ENCODE measurements at places on chromosomes 16 and 17.
A peak's percentile ranks its signal among the peaks of the same experiment; 100 is the strongest.

DNA sequence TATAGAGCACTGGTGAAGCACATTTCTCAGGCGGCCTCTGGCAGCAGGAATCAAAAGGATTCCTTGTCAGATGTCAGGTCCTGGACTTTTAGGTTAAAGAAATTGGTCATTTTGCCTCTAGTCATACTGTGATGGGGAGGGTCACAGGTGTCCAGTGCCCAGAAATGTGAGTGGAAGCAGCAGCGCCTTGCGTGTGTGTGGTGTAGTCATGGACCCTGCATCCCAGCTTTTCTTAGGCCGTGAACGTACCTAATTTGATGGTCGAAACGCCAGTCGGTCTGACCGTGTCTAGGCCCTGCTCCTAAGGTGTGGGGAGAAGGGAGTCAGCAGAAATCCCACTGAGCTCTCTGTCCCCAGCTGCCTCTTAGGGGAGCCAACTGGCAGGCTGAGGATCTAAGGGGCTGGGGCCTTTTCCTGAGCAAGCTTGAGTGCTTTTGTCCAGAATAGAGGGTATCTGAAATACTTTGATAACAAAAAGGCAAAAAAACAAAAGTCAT lies 32.0 kb downstream of the POLR3E start:
- DNase-seq = no peak

DNA sequence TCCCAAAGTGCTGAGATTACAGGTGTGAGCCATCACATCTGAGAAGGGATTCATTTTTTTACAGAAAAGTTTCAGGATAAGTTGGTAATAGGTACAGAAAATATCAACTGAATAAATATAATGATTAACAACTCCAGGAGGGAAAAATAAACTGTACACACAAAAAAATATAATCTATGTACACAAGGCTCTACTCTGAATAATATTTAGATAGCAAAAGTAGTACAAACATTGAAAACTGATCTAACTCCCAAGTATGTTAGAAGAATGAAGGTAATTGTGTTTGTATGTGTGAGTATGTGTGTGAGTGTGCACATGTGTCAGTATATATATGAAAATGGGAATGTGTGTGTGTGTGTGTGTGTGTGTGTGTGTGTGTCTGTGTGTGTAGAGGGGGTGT lies 20.4 kb downstream of the TUBD1 start:
- DNase-seq = no peak

GRCh38 chr17:45241328-45242028 lies 19.8 kb downstream of the FMNL1 start:
- peak; percentile 44 for DNase-seq

DNA sequence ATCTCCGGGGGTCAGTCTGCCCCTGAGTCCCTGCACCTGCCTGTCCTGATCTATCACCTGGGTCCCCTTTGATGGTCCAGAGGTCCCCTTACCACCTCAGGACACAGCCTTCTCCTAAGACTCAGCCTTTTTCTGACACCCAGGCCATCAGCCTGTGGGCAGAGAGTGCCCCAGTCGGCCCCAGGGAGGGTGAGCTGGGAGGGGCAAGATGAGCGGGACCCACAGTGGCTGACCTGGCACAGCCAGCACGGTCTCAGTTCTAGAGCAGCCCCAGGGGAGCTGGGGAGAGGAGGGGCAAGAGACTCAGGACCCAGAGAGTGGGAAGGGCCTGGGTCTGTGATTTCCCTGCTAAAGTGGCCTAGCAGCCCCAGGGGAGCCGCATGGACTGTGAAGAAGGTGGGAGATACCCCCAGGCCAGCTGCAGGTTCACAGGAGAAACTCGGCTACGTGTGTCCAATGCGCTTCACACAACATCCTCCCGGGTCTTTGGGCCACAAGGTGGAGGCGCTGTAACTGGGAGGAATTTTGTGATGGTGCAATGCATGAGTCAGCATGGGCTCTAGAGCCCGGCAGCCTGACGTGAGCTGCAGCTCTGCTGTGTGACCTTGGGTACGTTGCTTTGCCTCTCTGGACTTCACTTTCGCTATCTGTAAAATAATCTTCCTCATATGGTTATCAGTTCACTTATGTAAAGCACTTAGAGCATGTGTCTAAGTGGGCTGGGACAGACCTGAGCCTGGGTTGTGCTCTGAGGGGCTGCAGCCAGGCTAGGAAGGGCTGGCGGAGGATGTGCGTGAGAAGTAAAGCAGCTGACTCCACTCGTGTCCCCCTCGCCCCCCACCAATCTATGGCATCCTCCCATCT lies 67.2 kb upstream of the LHX1 start:
- no peak for DNase-seq

DNA sequence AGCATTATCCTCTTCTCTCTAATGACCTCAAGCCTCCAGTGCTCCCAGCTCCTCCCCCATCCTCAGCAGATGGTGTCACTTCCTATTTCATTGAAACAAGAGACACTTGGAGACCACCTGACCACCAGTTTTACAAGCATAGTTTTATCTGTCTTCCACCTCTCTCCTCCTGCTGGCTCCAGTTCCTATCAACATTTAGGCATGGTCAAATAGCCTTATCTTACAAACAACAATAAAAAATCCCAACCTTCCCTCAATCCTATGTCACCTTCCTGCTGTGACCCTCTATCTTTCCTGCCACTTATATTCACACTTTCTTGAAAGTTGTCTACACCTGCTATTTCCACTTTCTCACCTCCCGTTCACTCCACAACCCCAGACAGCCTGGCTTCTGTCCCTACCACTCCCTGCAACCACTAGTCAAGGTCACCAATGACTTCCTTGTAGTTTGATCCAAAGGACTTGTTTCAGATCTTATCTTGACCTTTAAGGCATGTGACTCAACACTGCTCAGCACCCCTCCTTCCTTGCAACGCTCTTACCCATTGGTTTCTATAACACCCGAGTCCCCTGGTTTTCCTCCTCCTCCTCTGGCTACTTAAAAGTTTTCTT lies 4.3 kb upstream of the NTN1 start:
- no peak for DNase-seq

DNA sequence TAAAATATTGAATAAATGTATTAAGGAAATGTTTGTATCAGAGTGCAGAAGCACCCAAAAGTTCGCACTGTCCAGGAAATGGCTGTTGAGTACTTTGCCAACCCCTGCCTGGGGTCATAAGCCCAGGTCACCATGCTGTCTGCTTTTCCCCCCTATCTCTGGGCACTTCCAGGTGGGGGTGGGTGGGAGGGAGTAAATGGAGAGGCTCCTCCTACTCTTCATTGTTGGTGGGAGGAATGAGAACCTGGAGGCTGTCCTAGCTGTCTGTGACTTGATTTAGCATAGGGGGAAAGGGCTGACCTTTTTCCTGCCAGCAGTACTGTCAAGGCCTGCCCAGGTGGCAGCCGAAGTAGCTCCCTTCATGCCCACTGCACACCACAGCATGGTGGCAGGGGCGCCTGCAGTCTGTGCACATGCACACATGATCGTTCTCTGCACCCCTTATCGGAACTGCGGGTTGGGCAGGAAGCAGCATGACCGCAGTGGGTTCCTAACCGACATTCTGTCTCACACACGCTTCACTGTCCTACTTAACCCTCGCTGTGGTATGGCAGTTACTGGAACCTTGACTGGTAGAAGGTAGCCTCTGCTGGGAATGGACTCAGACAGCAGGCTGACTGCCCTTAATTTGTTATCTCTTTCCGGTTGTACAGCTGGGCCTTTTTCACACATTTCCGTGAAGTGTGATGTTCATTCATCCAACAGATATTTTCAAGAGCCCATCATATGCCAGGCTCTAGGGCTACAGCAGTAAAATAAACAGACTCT lies 41.5 kb downstream of the LDHD start:
- DNase-seq = no peak

GRCh38 chr16:12681653-12682052 lies 122.0 kb downstream of the CPPED1 start:
- no peak for DNase-seq

- DNase-seq = no peak
Observed at GRCh38 chr17:39607851-39608130, at the start of gene NEUROD2. TSS of gene NEUROD2 (minus strand) at chr17:39607920. CDS start at chr17:39606599, 1,321 bp downstream.

DNA sequence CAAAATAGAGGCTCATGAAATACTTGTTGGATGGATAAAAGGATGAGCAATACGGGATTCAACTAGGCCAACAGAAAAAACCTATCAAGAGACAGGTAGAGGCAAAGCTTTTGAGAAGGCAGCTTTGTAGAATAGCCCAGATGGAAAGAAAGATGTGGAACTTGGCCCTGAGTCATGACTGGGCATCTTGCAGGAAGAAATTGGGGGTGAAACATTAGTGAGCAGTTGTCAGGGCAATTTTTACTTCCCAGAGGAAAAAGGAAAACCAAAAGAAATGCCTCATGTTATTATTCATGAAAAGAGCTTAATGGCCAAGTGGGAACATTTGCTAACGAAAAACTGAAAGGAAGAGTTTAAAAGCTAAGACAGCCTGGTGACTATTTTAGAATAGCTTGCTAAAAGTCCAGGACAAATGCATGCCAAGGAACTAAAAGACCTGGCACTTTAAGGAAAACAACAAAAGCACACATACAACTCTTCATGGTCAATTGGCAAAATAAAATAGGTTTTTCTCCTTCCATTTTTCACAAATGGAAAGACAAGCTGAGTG lies 180.1 kb downstream of the HS3ST3A1 start:
- no peak for DNase-seq

DNA sequence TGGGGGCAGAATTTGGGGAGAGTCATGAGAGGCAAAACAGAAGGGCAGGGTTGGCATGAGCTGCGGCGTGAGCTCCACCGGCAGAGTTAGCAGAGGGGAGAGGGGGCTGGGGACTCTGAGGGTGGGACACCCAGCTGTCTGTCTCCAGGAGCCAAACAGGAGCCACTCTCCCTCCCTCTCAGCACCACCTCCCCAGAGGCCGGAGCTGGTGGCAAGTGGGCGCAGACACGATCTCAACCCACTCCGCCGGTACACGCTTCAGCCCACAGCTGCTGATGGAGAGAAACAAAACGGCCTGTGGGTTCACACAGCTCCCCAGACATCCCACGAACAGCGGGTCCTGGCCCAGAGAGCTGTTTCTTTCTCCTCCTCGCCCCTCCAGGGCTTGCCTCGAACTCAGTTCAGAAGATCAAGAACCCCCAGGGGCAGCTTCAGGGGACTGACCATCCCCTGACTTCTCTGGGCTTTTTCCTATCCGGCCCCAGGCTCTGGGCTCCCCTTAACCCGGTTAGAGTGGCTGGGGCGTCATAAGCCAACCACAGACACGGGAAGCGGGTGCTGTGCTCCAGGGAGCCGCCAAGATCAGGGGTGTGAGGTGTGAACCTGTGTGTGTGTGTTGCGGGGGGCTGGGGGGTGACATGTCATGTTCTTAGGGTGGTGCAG lies 7.6 kb downstream of the RHBDF2 start:
- DNase-seq = no peak

GRCh38 chr16:11183035-11183812 lies 72.8 kb downstream of the SOCS1 start:
- DNase-seq = no peak

- no peak for DNase-seq
Observed at GRCh38 chr17:79562931-79563210, 48.0 kb downstream of the RBFOX3 start.

GRCh38 chr16:57115168-57115513 lies 22.8 kb downstream of the CPNE2 start:
- no peak for DNase-seq

DNA sequence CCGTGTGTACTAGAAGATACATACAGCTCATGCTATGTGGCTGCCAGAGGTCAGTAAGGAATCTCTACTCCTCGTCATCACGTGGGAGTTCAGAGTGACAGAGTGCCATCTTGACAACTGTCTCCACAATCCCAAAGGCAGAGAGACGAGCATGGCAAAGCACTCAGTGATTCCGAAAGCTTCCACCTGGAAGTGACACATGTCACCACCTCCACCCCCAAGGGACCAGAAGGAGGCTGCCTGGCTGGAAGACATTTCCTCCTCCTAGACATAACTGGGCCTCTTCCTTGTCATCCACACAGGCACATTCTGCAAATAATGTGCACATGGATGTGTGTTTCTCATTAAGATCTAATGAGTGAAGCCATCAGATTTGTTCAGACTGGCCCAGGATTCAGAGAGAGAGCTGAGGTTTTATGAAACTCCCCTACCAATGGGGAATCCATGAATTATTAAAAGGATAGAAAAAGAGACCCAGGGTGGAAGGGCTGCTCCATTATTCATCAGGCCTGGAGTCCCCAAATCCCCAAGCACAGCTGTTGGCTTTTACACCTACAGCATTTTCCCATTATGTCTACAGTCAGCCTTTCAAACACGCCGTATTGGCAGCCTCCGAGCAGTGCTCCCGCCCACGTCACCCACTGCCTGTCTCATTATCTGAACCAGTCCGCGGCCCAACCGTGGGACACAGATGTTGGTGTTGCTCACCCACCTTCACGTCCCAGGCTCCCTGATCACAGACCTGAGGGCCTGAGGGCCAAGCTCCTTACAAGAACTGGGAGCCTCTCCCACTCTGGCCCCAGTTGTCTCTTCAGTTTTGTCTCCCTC lies 3.3 kb upstream of the CACNG5 start:
- DNase-seq = no peak

GRCh38 chr17:40320756-40321523 lies 12.0 kb downstream of the RARA start:
- no peak for DNase-seq

DNA sequence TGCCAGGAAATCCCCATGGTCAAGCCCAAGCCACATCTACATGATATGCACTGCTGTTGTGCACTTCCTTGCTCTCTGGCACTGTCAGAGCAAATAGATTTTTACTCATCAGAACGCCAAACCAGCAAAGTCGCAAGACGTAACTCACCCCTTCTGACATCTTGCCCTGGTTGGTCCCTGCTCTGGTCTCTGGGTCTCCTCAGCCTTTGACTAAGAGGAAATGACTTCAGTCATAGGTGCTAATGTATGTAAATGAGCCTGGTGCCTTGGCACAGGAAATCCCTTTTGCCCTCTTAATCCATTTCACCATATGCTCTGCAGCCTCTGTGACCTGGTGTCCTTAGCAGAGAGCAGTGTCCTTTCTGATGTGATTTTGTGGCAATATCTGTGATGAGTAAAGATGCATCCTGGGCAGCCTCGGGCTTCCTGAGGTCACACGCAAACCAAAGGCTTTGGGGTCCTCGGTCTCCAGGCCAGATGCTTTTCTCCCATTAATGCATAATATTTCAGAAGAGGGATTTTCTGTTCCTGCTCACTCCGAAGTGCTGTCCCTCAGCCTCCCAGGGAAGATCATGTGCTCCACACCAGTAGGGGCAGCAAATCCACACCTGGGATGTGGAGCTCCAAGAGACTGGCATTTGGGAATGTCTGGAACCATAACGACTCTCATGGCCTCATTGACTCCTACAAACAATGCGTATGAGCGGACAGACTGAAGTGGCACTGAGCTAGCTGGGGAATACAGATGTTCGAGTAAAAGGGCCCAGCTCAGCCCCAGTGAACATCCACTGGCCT lies 66.9 kb downstream of the GP2 start:
- DNase-seq = no peak
